ENCODE measurements at places on chromosomes 5 and 9.

DNA sequence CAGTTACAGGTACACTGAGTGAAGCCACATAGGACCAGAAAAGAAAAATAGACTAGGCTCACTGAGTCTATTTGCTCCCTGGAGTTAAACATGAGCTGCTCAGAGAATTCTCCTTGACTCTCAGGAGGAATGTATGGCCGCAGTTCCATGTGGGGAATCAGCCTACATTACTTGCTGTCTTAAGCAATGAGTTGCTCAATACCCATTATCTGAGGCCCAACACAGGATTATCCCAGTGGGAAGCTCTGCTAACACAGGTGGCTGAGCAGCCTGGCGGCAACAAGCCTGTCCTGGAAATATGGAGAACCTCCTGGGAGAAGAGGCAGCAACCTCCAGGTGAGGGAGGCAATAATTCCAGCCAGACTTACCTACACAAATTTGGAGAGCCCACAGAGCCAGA is 177.5 kb upstream of the NREP start:
- DNase-seq = no peak

GRCh38 chr5:141330299-141331080 is at the start of gene PCDHGA1:
TSS of gene PCDHGA1 (plus strand) at chr5:141330514.
- DNase-seq = no peak

- no peak for DNase-seq
These were observed 268.0 kb upstream of the MVB12B start for GRCh38 chr9:126058591-126058990.

DNA sequence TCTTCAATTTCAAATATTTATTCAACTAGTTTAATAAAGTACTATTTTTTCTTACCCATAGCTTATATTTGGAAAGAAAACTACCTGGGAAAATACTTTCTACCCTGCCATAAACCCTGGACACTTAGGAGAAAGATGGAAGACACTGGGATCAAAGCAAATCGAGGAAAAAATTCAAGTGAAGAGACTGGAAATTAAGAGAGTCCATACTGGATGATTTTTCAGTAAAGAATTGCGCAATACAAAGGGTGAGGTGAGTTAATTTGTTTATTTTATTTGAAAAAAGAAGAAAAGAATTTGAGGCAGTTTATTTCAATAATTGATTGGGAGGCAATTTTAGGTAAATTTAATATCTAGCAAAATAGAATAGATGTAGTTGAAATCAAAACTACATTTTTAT is 331.8 kb upstream of the ITGA1 start:
- no peak for DNase-seq

GRCh38 chr9:14480526-14480925 is 166.6 kb upstream of the NFIB start:
- DNase-seq = no peak

DNA sequence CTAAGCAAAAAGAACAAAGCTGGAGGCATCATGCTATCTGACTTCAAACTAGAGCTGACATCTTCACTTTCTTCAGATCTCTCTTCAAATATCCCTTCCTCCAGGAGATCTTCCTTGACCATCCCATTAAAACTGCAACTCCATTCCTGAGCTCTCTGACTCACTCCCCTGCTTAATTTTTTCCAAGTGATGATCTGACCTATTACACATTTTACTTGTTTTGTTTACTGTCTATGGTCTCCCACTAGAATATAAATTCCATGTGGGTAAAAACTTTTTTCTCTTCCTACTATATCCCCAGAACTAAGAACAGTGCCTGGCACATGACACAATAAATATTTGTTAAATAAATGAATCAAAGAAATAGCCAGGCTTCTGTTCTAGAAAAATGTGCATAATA is 87.5 kb downstream of the SLIT3 start:
- DNase-seq = no peak

DNA sequence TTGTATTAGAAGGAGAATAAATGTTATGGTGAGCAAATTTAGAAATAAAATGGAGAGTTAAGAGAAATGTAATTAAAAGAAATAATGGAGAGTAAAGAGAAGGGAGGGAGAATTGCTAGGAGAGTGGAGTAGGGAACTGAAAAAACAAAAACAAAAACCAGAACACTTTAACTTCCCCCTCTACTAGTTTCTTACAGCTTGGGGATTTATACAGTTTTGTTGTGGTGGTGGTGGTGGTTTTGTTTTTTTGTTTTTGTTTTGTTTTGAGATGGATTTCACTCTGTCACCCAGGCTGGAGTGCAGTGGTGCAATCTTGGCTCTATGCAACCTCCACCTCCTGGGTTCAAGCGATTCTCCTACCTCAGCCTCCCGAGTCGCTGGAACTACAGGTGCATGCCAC is 322.4 kb downstream of the TMEM167A start:
- DNase-seq = no peak
